ENCODE measurements at places on chromosomes 1 and 21.

GRCh38 chr21:33255404-33255803 lies 10.8 kb upstream of the IL10RB start:
- no peak for DNase-seq

GRCh38 chr1:39472826-39473225 lies 18.6 kb upstream of the BMP8A start:
- DNase-seq, result no peak

DNA sequence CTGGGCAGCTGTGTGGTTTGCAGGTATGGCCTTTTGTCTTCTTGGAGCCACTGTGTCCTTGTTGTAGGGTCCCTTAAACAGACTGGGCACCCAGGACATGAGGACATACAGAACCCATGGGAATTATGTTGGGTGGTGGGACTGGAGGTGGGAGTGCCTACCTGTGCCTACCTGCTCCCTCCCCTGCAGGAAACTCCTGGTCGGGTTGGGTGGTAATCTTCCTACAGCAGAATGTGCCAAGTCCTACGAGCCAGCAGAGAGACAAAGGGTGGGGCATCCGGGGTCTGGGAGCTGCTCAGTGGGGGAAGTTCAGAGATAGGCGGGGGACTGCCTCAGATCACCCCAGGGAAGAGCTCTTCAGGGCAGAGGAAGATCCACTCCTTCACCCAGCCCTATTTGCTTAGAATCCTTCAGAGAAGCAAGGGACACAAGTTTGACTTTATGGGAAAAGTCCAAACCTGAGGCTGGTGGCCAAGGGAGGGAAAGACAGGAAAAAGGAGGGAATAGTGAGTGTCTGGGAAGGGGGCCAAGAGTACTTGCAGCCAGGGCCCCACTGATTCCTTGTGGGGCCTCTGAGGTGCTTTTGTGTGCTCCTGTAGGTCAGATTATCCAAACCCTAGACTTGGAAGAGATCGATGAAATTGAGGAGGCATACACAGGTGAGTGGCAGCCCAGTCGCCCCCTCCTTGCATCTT lies 58.3 kb downstream of the KIF21B start:
- DNase-seq, result no peak

- no peak for DNase-seq
These were observed 1.9 kb downstream of the KRTAP10-5 start for GRCh38 chr21:44578371-44579055.
